NCI-H2029 (cell line): ENCODE measurements at places on chromosomes 6 and 20.

DNA sequence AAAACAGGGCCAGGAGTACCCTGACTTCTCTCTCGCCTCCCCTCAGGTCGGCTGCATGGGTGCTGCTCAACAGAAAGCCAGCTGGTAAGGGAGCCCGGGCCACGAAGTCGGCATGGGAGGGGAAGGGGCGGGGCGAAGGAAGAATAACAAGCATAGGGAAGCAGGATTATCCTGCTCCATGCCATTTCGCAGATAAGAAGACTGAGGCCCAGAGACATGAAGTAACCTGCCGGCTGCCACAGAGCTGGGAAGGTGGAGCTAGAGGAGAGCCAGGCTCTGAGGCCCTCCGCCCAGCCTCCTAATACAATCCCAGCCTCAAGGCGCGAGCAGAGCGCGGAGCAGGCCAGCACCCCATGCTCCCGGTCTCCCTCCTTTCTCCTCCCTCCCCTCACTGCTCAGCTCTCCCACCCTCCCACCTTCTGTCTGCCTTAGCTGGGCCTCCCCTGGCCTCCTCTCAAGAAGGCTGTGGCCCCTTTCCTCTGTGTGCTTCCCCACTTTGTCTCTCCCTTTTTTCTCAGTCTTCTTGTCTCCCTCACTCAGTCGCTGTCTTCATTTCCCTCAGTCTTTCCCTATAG, 13.2 kb upstream of the HMGA1 start:
- no peak for DNase-seq

- DNase-seq: no peak
These were observed 14.0 kb downstream of the SPATS1 start for GRCh38 chr6:44356487-44356886.

GRCh38 chr6:150600301-150601017, 774 bp downstream of the PLEKHG1 start:
- peak; percentile 48 for DNase-seq

- DNase-seq: no peak
These were observed 2.2 kb upstream of the OLIG3 start for GRCh38 chr6:137496368-137496767.

DNA sequence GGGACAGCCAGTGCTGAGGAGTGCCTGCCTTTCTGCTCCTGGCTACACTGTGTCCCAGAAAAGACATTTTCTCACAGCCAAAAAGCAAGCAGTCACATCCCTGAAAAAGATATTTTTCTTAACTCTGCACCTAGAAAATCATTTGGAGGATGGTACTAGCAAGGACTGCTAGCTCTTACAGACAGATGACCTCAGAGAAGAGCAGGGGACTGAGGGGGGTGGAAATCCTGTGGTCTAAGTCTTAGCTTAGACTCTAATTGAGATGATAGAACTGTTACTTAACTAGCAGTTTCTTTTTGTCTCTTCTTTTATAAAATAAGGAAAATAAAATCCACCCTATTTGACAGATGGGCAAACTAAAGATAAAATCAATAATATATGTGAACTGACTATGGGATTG, 152.8 kb downstream of the TMEM200A start:
- DNase-seq: no peak

DNA sequence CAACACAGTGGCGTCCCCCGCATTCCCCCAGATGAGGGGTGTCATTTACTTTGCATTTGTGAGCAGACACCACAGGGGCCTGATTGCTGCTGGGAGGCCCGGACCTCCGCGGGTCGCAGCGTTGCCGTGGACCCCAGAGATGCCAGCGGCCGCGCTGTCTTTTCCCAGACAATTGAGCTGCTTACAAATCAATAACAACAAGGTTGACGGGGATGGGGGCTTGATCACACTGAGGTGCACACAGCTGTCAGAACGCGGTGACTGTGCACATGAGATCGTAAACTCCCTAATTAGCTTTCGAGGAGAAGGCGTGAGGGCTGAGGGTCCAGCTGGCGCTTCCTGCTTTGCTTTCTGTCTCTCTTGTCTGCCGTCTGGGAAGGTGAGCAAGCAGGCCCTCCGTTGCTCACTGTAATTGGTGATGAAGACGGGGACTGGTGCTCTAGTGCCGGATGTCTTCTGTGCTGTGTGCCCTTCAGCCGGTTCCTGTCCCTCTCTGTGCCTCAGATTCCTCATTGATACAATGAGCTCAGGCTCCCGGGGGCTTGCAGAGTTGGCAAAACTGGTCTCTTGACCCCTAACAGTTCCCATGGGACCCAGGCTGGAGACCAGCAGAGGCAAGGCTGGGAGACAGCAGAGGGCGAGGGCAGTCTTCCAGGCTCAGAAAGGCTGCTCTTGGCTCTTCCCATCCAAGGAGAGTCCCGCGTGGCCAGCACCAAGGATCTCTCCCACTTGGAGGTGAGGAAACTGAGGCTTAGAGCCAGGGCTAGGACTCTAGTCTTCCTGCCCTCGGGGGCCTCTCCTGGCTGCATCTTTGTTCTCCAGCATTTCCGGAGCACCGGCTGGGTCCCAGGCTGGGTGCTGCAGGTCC, 126.0 kb upstream of the PMEPA1 start:
- no peak for DNase-seq

GRCh38 chr6:56868687-56869086, 86.2 kb upstream of the BEND6 start:
- DNase-seq: no peak

- no peak for DNase-seq
These were observed 14.9 kb upstream of the HDDC2 start for GRCh38 chr6:125316621-125317020.

GRCh38 chr6:33745548-33745947, 1.2 kb downstream of the IP6K3 start:
- DNase-seq: no peak

DNA sequence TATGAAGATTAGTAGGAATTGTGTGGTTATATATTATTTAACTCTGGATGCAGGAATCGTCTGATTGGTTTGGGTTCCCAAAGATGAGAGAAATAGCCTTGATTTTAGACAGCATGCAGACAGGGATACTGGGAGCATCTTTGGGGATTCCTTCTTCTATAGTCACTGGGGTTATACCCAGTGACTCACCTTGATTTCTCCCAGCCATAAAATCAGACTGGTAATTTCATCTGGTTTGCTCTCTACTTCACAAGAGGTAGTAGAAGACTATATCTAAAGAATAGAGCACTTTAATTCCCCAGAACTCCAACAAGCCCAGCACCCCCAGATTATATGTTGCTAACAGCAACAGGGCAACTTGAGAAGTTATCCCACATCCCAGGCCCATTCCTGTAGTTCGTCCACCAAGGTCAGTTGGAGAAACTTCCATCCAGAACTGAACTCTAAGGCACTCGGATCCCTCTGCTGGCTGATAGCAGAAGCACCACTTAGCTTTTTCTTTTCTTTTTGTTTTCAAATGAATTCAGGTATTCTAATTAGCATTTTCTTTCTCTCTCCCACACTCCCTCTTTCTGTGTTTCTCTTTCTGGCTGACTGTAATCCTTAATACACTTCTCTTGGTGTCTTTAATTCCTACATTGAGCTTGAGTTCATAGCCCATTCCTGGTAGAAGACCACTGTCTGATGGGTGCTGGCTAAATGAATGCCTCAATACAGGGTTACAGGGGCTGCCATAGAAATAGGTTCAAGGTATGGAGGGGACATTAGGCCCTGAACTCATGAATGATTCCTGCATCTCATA, 20.4 kb upstream of the EFHC1 start:
- peak; percentile 12 for DNase-seq

DNA sequence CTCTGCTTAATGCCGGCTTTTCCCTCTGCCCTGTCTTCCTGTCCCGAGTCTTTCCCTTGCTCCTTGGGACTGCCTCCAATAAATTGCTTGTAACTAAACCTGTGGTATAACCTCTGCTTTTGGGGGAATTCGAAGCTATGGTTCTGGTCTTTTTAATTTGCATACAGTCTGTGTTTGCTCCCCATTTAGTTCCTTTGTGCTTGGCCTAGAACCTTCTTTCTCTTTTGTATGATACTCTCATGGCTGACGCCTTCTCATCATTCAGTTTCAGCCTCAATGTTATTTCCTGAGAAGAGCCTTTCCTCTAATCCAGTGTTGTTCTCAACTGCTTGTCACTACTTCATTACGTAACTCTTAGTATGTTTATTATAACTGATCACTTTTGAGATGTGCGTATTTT, 248.0 kb downstream of the PHF3 start:
- no peak for DNase-seq

DNA sequence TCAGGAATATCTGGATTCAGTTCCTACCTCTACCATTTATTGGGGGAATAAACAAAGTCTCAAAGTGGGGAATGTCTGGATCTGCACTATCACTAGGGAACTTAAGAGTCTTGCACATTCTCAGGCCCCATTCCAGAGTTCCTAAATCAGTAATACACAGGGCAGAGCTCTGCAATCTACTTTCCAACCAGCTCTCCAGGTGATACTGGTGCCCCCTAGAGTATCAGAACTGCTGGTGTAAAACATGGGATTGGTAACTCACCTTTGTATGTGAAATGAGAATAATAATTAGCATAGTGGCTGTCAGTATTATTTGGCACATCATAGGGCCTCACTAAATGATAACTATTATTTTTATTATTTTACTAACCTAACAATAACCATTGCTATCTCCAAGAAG, 278.8 kb upstream of the IMPG1 start:
- no peak for DNase-seq
